ENCODE measurements at places on chromosomes 7 and 10.

- H3K4me3 ChIP-seq, result no peak overlapping the region
- H3K36me3 ChIP-seq, result no peaks in the 10 kb centered on the region
- H3K27ac ChIP-seq, result no peak overlapping the region
- no peaks in the 10 kb centered on the region for H3K27me3 ChIP-seq
- DNase-seq, result no peak
Measured at GRCh38 chr10:32326119-32326518, 20.8 kb downstream of the EPC1 start.

DNA sequence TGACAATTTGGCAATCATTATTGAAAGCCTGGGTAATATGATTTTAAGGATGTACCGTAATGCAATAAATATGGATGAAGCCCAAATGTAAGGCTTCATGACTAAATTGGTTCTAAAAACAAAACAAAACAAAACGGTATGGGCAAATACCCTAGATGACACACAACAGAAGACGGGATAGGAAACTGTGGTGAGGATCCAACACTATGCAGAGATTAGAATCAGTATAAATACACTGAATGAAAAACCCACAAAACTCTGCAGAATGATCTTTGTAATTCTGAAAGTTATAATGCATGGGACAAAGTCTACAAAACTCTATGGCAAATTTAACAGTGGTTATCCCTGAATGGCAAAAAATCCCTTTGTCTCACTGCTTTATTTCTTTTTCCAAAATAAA lies 57.6 kb downstream of the MALSU1 start:
- H3K4me1 ChIP-seq, result no peaks in the 10 kb centered on the region
- H3K27me3 ChIP-seq, result no peaks in the 10 kb centered on the region
- no peaks in the 10 kb centered on the region for H3K36me3 ChIP-seq
- H3K4me3 ChIP-seq, result no peak overlapping the region

GRCh38 chr10:6721480-6721879 lies 141.4 kb upstream of the PRKCQ start:
- H3K4me1 ChIP-seq, result peaks cover 6% of the 10 kb centered on the region
- no peaks in the 10 kb centered on the region for H3K36me3 ChIP-seq
- peak overlapping the region; percentile 31 for H3K4me3 ChIP-seq
- H3K27me3 ChIP-seq, result no peaks in the 10 kb centered on the region
- no peak for DNase-seq
- H3K27ac ChIP-seq, result peak overlapping the region; percentile 86

- H3K4me3 ChIP-seq, result no peak overlapping the region
- H3K36me3 ChIP-seq, result no peaks in the 10 kb centered on the region
- H3K4me1 ChIP-seq, result no peaks in the 10 kb centered on the region
- H3K27me3 ChIP-seq, result no peaks in the 10 kb centered on the region
Measured at GRCh38 chr10:69696073-69696731, 66.2 kb downstream of the FAM241B start.

GRCh38 chr7:24572393-24572996 lies 757 bp upstream of the PALS2 start:
- H3K36me3 ChIP-seq, result no peaks in the 10 kb centered on the region
- H3K27me3 ChIP-seq, result no peaks in the 10 kb centered on the region
- DNase-seq, result peak; percentile 35
- H3K4me1 ChIP-seq, result no peaks in the 10 kb centered on the region
- peak overlapping the region; percentile 76 for H3K27ac ChIP-seq

DNA sequence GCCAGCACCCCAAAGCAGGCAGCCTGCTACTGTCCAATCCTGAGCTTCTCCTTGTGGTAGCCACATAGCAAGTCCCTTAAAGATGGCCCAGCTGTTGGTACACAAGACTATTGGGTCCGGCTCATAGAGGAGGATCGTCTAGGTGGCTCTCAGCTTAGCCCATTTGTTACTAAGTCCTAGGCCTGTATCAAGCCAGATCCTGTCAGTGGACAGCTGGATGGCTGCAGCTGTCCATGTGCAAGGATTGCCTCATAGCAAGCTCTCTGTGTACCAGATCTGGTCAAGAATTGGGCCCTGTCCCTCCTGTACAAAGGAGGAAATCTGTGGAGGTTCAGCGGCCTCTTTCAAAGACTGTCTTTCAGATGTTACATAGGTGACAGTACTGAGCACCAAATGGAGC lies 12.2 kb upstream of the TMEM168 start:
- no peak overlapping the region for H3K4me3 ChIP-seq
- no peaks in the 10 kb centered on the region for H3K4me1 ChIP-seq
- no peak overlapping the region for H3K27ac ChIP-seq

- no peaks in the 10 kb centered on the region for H3K36me3 ChIP-seq
- DNase-seq, result no peak
- H3K4me1 ChIP-seq, result no peaks in the 10 kb centered on the region
- no peak overlapping the region for H3K27ac ChIP-seq
- no peaks in the 10 kb centered on the region for H3K27me3 ChIP-seq
Measured at GRCh38 chr10:63917363-63917762, 396.2 kb downstream of the REEP3 start.

- no peak overlapping the region for H3K4me3 ChIP-seq
- no peaks in the 10 kb centered on the region for H3K27me3 ChIP-seq
- H3K27ac ChIP-seq, result no peak overlapping the region
- H3K36me3 ChIP-seq, result no peaks in the 10 kb centered on the region
- H3K4me1 ChIP-seq, result no peaks in the 10 kb centered on the region
Measured at GRCh38 chr7:142405122-142405765, 147.4 kb upstream of the PRSS58 start.
